ENCODE measurements at places on chromosomes 7 and 10.

DNA sequence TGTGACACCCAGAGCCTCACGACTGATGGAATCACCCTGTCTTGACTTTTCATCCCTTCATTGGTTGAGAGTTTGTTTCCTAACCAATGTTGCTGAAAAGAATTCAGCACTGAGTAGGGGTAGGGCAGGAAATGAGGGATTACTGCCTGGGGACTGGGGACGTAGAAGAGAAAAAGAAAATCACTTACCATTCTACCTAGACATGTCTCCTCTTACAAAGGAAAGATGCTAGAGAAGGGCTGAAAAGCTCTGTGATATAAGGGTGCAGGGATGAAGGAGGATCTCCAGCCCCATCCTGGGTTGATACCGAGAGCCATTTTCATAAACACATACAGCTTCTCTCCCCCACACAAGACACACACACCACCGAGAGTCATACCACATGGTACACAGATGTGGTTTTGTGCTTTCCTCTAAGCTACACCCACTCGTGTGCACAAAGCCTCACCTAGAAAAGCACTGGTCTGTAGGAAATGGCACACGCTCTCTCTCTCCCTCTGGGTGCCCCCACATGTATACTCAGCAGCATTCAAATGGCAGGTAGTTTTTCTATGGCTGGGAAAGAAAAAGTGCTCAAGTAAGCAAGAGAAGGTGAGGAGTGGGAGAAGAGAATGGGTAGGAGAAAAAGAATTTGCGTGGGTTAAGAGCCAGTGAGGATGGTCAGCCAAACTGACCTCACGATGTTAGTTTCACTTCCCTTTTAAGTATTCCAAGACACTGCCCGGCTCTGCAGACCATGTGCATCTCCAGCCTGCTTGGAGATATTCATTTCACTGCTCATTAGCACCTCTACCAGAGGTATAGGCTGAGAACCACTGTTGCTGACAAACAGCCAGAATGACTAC, 85.8 kb downstream of the CALD1 start:
- no peak for DNase-seq

DNA sequence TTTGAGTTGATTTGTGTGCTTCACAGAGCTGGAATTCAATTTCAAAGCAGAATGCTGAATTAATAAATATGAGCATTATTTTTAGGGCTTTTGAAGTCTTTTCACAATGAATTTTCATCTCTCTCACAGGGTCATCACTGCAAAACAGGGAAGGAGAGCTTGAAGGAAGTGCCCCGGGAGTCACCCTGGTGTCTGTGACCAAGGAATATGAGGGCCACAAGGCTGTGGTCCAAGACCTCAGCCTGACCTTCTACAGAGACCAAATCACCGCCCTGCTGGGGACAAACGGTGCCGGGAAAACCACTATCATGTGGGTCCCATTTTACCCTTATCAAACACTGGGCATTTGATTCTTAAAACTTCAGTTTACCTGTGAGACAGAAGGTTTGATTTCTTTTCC, 217.7 kb downstream of the ABCA13 start:
- no peak for DNase-seq

GRCh38 chr7:95999481-95999880, 227.1 kb downstream of the DYNC1I1 start:
- DNase-seq = no peak

- DNase-seq = no peak
Measured at GRCh38 chr10:101612872-101613271, 24.8 kb downstream of the DPCD start.

DNA sequence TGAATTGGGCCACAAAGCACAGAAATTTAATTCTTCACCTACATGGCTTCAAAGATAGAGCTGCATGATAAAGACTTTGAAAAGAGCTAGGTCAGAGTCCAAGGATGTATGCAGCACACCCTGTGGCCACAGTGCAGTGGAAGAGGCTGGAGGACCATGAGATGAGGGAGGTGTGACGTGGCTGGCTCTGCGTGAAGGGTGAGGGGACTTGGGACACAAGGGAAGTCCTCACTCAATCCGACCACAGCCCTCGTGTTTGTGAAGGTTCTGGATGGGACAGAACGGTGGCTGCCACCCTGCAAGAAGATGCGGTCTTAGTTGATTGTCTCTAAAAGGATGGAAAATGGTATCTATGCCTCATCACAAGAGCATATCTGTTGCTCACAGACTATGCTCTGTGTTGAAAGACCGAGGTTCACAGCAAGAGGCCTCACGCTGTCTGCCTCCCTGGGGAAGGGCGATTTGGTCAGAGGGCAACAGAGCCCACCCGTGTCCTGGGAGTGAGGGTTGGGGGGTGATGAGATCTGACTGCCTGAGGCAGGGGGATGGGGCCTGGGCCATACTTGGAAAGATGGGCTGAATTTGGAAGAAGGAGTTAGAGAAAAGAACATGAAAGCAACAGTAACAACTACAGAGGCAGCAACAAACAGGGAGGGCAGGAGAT, 174.4 kb upstream of the SHH start:
- DNase-seq = no peak

DNA sequence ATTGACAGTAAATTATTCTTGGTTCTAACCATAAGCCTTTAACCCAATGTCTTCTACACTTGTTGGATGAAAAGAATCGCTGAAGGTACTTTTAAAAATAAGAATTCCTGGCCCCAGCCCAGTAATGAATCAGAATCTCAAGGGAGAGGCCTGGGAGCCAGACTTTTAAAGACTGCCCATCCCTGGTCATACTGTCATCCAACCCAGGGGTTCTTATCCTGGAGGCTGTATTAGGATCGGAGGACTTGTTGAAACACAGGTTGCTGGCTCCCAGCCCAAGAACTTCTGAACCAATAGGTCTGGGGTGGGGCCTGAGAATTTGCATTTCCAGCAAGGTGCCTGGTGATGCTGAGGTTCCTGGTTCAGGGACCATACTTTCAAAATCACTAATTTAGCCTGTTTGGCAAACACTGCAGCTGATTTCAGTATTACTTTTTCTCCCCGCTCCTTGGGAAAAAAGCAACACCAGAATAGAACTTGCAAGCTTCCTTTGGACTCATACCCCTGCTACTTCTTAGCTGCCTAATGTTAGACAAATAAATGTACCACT, 79.5 kb upstream of the FAM133B start:
- no peak for DNase-seq

- DNase-seq = no peak
Measured at GRCh38 chr7:134293002-134293740, 23.6 kb downstream of the SLC35B4 start.

Measured in stimulated activated CD8-positive, alpha-beta memory T cell treated with anti-CD3 and anti-CD28 coated beads, Interleukin-2, amount 100 ng/mL, for 48 hours (primary cell).